ENCODE measurements at places on chromosomes 6 and 20. TPM values are rescaled to one million over a fixed set of nuclear protein-coding genes. Genes with fewer than 3 reads are reported as not detected.

- no peak for DNase-seq
Measured at GRCh38 chr6:39758905-39759605, 33.1 kb upstream of the DAAM2 start.

The MYL9 gene
- total RNA-seq = 28.2 TPM

DNA sequence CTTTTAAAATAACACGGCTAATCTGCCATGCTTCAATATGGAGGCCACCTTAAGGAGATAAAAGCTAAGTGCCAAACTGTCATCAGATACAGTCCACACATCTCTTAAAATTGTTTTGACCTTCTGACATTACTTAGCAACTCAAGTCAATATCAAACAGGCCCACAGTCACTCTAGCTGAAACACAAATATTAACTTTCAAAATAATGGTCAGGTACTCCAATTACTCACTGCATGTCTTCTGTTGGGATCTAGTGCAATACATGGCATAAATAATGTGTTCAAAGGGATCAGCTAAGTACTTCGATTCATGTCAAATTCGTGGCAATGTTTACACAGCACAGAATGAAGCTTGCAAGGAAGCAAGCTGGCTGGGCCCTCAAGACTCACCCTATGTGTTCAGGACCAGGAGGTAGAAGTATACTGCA is 133.9 kb upstream of the BEND6 start:
- DNase-seq = no peak

The TP53RK gene
- total RNA-seq = 25.2 TPM

DNA sequence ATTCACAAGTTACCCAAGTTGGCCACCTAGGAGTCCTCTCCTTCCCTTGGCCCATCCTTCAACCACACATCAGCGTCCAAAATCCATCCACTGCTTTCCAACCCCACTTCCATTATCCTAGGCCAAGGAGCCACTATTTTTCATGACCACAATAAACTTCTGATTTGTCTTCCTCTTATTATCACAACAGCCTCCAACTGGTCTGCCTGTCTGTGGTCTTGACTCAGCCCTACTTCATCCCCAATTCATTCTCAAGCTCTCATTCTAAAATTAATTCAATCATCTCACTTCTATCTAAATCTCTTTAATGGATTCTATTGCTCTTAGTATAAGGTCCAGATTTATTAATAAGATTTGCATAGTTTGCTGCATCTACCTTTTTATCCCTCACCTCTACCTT is 189.0 kb upstream of the PRDM1 start:
- no peak for DNase-seq

The FAM209B gene
- total RNA-seq = not detected

GRCh38 chr6:39812853-39813533 is 20.8 kb downstream of the DAAM2 start:
- no peak for DNase-seq

DNA sequence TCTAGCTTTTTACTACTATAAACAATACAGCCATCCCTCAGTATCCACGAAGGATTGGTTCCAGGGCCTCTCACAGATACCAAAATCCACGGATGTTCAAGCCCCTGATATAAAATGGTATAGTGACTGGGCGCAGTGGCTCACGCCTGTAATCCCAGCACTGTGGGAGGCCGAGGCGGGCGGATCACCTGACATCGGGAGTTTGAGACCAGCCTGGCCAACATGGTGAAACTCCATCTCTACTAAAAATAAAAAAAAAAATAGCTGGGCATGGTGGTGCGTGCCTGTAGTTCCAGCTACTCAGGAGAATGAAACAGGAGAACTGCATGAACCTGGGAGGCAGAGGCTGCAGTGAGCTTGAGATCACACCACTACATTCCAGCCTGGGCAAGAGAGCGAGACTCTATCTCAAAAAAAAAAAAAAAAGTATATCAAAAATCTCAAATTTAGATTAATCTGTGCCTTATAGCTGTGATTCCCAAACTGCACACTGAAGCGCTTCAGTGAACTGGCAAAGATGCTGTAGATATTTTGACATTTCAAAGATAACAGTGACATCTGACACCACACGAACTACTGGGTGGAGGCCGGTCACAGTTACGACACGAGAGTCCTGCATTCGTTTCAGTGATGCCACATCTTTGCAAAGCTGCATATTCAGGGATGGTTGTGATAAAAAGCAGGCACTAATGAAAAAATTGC is 38.3 kb downstream of the MRS2 start:
- DNase-seq = no peak

DNA sequence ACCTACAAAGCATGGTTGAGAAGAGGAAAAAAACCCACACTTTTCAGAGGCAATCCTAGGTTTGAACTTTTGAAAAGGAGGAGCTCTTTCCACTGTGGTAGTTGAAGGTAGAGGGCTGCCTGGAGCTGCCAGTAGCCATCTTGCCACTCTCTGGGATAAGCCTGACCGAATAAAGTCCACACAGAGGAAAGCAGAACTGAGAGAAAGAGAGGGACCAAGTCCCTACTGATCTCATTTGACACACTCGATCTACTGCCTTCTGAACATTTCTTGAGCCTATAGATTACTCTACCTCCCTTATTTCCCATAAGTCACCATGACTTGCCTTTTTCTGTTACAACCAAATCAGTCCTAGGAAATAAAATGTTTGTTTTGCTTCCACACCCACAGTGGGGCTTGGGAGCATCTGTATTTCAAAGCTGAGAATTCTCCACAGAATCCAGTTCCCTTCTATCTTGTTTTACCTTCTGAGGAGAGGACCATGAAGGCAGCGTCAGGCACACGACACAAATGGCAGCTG is 147.0 kb upstream of the PTPRK start:
- no peak for DNase-seq

GRCh38 chr6:3036861-3037637 is 31.2 kb upstream of the RIPK1 start:
- DNase-seq = no peak

- no peak for DNase-seq
Measured at GRCh38 chr6:4981761-4982160, 22.1 kb downstream of the RPP40 start.

GRCh38 chr6:18893540-18894269 is 506.6 kb downstream of the RNF144B start:
- no peak for DNase-seq

The FABP7 gene
- total RNA-seq = not detected

- DNase-seq = no peak
Measured at GRCh38 chr20:39829256-39829655, 859.8 kb downstream of the MAFB start.

The KIAA0408 gene
- total RNA-seq = not detected

The PRKN gene
- total RNA-seq = 0.18 TPM

GRCh38 chr6:100171533-100172321 is 177.7 kb upstream of the MCHR2 start:
- DNase-seq = no peak

The PHACTR3 gene
- total RNA-seq = not detected

GRCh38 chr6:75546381-75546780 is 52.8 kb upstream of the FILIP1 start:
- peak; percentile 3 for DNase-seq

DNA sequence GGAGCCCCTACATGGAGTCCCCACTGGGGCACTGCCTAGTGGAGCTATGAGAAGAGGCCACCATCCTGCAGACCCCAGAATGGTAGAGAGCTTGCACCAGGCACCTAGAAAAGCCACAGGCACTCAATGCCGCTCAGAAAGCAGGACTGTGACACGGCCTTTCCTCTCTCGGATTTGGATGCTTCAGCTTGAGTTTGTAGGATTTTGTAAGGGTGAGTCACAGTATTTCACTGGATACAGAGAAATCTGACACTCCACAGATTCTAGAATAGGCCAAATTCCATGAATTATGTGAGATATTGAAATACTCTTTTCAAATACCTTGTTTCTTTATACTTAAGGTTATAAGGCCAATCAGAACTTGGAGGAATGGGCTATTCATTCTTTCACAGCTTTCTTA is 424.5 kb downstream of the HTR1B start:
- DNase-seq = no peak

DNA sequence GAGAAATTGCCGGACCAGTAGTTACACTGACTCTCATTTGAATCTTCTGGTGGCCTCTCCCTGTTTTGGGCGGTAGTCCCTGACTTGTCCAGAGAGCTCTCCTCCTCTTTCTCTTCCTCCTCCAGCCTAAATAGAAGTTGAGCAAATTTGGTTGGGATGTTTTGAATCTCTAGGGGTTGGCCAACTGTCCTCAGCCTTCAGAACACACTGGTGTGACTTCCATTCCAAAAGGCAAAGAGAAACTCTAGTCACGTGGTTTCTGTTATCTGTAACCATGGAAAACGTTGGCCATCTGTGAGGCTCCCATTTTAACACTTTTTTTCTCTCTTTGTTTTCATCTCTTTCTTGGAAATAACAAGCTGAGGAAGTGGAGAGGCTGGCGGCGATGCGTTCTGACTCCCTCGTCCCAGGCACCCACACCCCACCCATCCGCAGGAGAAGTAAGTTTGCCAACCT is 275.3 kb downstream of the TBC1D7 start:
- no peak for DNase-seq

GRCh38 chr20:49582413-49583334 is 14.7 kb upstream of the PTGIS start:
- DNase-seq = no peak

- no peak for DNase-seq
Measured at GRCh38 chr6:116327803-116328527, 42.8 kb upstream of the DSE start.

GRCh38 chr6:53161481-53162009 is 12.9 kb upstream of the GCM1 start:
- no peak for DNase-seq

GRCh38 chr6:84920021-84920420 is 155.6 kb upstream of the TBX18 start:
- DNase-seq = no peak

The SAMD10 gene
- total RNA-seq = 1.4 TPM

The RSPO4 gene
- total RNA-seq = not detected

DNA sequence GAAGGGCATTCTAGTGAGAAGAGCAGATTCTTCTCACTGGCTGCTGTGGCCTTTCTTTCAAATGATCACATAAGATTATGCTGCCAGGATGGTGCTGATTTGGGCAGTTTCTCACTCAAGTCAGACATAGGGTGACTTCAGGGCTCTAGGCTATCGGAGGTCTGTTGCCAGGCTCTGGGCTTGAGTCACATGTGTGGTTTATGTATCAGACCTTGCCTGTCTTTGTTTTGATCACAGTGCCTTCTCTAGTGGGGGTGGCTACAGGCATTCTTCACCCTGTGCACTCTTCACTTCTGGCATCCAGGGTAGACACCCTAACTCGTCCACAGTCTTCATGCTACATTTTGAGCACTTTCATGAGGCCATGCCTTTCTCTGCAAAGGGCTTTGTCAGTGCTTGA is 823.7 kb upstream of the MAN1A1 start:
- no peak for DNase-seq

DNA sequence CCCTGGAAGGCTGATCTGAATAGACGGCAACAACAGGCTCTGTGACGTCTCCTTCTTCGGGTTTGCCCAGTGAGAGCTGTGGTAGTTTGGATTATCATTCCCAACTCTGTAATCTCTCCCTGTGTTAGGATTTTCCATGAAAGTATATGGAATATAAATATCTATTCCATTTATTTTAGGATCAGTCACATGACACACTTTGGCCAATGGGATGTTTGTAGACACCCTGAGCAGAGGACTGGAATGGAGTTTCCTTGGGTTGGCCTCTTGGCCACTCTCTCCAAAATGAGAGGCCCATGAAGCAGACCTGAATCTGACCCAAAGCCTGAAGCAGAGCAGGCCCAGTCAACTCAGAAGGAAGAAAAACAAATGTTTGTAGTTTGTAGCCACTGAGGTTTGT is 37.2 kb upstream of the UBR2 start:
- DNase-seq = no peak

DNA sequence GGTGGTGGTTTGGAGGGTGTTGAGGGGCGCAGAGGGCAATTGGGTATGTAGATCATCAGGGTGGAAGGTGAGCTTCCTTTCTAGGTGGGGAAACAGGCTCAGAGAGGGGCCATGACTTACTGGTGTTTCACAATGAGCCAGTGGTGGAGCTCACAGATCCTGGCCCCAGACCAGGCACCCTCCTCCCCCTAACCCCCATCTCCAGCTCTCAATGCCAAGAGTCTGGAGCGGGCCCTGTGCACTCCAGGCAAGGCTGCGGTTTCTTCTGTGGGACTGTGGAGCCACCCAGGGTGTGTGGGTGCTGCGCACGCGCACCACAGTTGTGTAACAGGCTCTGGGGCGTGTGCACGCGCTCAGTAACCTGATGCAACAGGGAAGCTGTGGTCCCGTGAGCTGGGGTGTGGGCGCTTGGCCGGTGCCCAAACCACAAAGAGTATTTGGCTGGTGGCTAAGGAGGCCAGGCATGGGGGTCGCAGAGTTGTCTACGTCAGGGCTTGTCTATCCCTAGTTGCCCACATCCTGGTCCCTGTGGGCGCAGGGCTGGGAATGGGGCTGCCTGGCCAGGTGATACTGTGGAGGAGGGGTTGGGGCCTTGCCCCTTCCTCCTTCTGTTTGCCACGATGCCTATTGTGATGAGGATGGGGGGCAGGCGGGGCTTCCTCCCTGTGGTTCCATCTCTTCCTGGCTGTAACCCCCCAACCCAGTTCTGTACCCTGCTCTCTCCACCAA is 37.5 kb upstream of the MRPS18A start:
- no peak for DNase-seq

The E2F1 gene
- 44.2 TPM for total RNA-seq

DNA sequence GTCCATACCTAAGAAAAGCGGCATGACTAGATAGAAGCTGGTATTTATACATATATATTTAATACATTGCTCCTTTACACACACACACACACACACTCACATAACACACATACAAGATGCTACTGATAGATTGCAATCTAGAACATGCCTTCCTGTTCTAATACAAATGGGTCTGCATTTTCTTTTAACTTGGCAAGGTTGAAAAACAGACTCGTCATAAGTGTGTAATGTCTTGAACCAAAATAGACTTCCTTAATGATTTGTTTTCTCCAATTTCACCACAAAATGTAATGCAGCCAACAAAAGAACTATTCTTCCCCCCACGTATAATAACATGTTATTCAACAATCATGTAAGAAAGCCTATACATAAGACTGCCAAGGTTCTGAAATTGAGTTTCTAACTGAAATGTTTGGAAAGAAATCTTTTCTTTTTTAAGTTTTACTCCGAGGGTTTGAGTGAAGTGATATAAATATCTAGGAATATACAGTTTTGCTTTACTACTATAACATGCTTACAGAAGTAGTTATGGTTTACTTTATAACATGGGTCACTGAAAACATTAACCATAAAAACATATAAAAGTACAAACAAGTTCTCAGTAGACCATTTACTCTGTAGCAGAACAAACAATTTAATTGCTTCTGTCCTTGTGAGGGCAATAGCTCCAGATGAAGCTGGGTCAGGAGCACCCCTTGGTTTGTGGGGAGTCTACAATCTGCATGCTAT is 207.5 kb downstream of the FOXC1 start:
- DNase-seq = no peak

- DNase-seq = peak; percentile 62
Measured at GRCh38 chr6:17984812-17985670, 2.4 kb downstream of the KIF13A start.

GRCh38 chr6:126148853-126149252 is 162.5 kb downstream of the TRMT11 start:
- no peak for DNase-seq

The MOG gene
- not detected for total RNA-seq

The SPAG4 gene
- 12.7 TPM for total RNA-seq

Data from G401 (cell line).